Anterior cingulate cortex (tissue), 58 donors: ENCODE measurements at places on chromosomes 12 and 14.

DNA sequence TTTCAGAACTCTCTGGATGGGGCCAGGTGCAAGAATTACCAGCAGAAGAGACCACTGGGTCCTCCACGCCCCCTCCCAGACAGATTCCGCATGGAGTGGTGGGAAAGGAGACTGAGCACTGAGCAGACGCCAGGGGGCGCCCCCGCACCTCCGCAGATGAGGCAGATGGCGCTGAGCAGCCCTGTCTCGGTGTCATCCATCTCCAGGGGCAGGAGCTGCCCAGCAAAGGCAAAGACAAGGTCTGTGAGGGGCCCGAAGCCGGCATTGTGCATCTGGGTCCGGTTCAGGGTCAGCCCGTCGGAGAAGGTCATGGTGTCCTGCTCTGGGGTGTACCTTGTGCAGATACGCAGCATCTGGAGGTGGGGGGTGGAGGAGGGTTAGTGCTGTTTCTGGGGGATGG lies 6.3 kb upstream of the ITGB7 start:
- peak; percentile 71 for DNase-seq

- no peak for DNase-seq
These were observed 5.7 kb downstream of the SHMT2 start for GRCh38 chr12:57235017-57235727.

GRCh38 chr14:34058510-34058909 lies 107.6 kb upstream of the EGLN3 start:
- no peak for DNase-seq

DNA sequence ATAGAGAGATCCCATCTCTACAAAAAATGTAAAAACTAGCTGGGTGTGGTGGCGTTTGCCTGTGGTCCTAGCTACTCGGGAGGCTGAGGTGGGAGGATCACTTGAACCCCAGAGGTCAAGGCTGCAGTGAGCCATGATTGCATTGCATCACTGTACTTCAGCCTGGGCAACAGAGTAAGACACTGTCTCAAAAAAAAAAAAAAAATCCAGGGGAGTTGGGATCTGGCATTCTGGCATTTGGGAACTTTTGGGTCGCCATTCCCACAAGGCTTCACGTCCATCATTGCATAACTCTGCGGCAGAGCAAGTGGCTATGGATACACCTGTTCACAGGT lies 34.7 kb upstream of the FAM181A start:
- DNase-seq: no peak

DNA sequence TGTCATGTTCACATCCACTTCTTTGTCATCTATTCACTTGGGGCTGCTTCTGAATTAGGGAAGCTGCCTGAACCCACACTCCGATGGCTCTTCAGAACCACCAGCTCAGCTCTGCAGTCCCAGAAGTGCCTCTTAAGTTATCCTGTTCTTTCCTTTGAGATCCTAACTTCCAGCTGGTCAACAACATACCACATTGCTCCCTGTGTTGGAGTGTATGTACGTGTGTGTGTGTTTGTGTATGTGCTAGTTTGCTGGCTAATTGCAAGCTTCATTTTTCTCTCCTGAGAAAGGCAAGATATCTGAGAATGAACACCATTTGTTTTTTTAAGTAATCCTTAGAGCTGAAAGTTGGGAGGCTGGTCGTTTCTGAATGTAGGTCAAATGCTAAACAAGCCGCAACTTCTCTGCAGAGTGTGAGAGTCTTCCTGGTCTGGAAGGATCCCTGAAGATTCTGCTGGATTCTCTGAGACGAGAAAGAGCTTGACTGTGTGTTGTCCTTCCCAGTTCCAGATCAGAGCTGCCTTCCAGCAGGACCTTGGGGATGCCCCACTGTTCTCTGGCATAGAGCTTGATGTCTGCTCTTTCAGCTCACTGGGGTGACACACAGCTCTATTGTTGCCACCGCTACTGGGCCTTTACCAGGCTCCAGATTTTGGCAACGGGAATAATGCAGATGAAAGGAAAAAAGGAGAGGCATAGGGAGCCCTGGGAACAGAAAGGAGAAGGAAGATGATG lies 839 bp downstream of the GSG1 start:
- peak; percentile 13 for DNase-seq

- no peak for DNase-seq
These were observed 96.8 kb upstream of the MDM1 start for GRCh38 chr12:68428724-68429501.

DNA sequence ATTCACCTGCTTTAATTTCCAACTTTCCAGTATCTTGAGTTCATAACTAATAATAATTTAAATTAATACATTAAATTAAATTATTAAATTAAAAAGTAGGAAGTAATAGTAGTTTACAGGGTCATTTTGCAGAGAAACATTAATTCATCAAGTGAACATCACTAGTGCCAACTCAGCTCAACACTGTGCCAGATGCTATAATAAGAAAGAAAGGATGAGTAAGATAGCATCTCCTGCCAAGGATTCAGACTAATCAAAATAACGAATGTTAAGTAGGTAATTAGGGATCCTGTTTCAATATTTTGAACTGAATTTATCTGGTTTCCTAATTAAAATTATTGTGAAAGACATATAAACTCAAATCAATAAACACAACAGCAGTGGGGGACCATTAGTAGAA lies 596.7 kb downstream of the SLC6A15 start:
- DNase-seq: no peak

GRCh38 chr14:35861204-35861868 lies 35.2 kb downstream of the BRMS1L start:
- no peak for DNase-seq
